ENCODE measurements at places on chromosomes 2 and 18.

GRCh38 chr2:101349893-101350662 lies 37.2 kb downstream of the CREG2 start:
- DNase-seq = no peak

DNA sequence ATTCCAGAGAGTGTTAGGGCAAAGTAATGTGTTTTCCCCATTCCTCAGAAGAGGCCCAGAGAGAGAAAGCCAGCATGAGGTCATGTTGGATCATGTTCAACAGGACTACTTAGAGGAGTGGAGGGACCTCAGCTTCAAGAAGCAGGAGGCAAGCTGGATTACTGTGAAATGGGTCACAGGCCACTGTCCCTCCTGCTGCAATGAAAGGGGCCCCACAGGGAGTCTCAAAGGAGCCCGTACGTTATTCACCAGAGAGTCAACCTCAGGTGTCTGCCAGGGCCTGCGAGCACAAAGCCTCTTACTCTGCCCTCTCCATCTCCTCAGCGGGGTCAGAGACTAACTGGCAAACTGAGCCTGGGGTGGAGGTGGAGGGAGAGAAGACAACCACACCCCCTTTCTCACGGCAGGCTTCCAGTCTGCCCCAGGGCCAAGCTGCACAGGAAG lies 27.2 kb upstream of the ACYP2 start:
- DNase-seq = no peak

DNA sequence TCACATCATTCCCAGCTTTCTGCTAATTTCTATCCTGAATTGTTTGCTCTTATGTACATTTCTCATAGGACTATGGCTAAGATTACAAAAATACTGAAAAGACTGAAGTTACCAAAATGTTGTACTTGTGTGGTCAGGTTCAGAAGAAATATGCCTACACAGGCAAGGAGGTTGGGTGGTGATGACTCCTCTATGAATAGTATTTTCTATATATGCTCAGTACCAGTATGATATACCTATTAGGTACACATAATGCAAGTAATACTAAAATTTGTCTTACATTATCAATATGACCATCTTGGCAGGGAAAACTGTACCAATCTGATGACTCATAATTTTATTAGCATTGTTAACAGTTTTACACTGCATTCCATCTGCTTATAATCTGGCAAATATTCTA lies 12.2 kb upstream of the ORC2 start:
- no peak for DNase-seq

DNA sequence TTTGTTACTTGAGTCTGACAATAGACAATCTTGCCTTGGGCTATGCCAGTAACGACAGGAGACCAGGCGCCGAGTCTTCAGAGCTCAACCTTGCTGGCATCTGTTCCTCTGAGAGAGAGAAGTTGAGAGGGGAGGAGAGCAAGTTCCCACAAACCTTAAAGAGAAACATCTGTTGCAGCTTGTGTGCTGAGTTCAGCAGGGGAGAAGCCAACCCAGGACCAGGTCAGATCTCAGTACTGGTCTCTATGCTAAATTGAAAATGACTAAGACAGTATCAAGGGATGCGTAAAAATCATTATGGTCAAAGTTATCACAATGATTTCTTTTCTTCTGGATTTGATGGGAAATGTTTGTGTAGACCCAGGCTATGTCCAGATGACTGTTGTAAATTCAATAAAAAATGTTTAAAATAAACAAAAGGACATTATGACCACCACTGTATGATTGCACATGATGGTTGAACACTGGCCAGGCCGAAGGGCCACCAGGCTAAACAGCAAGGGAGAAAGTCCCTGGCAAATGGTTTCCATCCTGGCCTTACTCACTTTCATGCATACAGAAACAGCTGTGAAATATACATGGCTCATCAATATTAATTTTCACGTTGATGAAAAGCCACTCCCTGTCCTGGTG lies 100.3 kb upstream of the PMAIP1 start:
- DNase-seq = no peak

- no peak for DNase-seq
Measured at GRCh38 chr2:223155956-223156355, 104.0 kb downstream of the KCNE4 start.

- DNase-seq = no peak
Measured at GRCh38 chr2:219104107-219105035, 43.6 kb upstream of the IHH start.

- DNase-seq = no peak
Measured at GRCh38 chr18:25422230-25422629, 70.3 kb upstream of the ZNF521 start.

- no peak for DNase-seq
Measured at GRCh38 chr2:177026956-177027355, 185.6 kb upstream of the HNRNPA3 start.

GRCh38 chr18:23716966-23717365 lies 27.7 kb downstream of the LAMA3 start:
- no peak for DNase-seq

GRCh38 chr2:178200331-178200730 lies 6.0 kb downstream of the OSBPL6 start:
- no peak for DNase-seq

DNA sequence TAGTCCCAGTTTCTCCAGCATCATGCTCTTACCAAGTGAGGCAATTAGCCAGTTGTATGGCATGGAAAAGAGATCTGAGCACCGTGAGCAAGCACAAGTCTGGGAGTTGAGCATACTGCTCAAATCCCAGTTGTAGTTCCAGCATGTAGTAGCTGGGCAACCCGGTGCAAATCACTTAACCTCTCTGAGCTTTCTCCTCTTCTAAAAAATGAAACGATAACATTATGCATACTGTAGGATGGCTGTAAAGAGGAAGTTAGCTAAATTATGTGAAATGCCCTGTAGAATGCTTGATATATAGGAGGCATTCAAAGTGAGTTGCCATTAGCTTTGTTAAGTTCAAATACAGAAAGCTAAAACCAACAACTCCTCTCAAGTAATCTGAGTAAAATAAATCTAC lies 164.0 kb upstream of the ZEB2 start:
- DNase-seq = no peak

DNA sequence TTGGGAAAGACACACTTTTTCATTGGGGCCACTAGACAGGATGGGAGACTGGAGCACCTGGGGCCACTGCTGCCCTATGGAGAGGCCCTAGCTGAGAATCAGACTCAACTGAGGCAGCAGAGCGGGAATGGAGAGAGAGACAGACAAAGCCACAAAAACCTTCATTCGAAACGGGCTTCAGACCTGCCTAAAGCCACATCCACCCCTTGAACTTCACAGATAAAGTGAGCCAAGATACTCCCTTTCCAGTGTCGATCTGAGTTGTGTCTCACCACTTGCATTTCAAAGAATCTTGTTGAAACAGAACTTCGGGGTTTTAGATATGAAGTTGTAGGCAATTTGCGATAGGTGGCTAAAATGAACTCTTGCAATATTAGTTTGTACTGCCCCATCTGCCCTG lies 11.3 kb upstream of the LDLRAD4 start:
- no peak for DNase-seq

GRCh38 chr2:236168110-236169080 lies at the start of gene GBX2:
Gene GBX2 (minus strand): TSS chr2:236168386. CDS start chr2:236167971, 415 bp downstream.
- no peak for DNase-seq

GRCh38 chr2:38836791-38837190 lies 38.9 kb downstream of the DHX57 start:
- DNase-seq = no peak

- DNase-seq = no peak
Measured at GRCh38 chr2:17470855-17471641, 47.2 kb downstream of the RAD51AP2 start.

- DNase-seq = no peak
Measured at GRCh38 chr18:32405588-32405987, 65.1 kb downstream of the GAREM1 start.

- no peak for DNase-seq
Measured at GRCh38 chr2:207048416-207048815, 109.1 kb downstream of the CPO start.

DNA sequence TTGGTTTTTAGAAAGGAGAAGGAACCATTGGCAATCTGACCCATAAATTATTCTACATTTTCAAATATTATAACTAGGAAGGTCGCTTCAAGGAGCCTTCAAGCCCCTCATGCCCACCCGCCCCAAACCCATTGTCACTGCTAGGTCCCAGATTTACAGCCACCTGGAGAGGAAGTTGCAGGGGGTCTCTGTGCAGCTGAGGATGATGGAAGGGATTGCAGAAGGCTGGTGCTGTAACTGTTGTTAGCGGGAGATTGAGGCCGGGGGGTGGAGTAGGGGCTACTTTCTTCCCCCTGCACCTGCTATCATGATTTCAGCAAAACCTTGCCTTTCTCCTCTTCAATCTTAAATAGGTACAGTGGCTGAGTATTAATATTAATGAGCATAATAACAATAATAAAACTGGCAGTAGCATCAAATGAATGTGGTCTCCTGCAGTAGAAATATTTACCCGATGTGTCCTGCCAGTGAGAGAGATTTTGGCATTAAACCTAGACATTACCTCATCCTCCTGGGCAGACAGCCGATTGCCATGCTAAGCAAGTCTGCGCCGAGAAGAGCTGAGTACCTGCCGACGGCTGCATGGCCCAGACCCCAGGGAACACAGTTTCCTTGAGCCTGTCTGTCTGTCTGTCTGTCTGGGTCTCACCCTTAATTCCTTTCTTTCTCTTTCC lies 225.4 kb downstream of the FAM210A start:
- peak; percentile 26 for DNase-seq

GRCh38 chr2:48132271-48132625 lies 225.9 kb upstream of the FBXO11 start:
- DNase-seq = no peak

GRCh38 chr2:33123216-33123615 lies 176.5 kb downstream of the LTBP1 start:
- no peak for DNase-seq

GRCh38 chr18:11091746-11092145 lies 57.6 kb downstream of the PIEZO2 start:
- DNase-seq = no peak

DNA sequence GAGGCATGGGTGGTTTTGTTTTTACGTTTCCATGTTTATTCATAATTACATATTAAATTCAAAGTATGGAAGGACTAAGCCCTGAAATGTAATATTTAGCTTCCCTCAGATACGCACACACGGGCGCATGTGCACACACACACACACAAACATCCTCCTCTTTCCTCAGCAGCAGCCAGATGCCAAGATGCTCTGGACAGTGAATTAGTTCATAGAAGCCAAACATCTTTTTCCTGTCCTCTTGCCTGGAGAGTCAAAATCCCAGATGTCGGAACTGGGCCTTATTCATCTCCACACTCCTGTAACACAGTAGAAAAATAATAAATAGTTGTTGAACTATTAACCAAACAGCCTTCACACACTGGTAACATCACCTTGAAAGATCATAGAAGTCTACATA lies 273.1 kb downstream of the SP3 start:
- no peak for DNase-seq

Data from NCI-H1417 treated with DMSO at 0.1 percent for 48 hours (cell line).